Stimulated activated naive CD8-positive, alpha-beta T cell treated with anti-CD3 and anti-CD28 coated beads, Interleukin-15, Interleukin-2, amounts not matched to agents 100 U/mL and 50 U/mL, for 24 hours (primary cell): ENCODE measurements at places on chromosomes 1 and 21.

DNA sequence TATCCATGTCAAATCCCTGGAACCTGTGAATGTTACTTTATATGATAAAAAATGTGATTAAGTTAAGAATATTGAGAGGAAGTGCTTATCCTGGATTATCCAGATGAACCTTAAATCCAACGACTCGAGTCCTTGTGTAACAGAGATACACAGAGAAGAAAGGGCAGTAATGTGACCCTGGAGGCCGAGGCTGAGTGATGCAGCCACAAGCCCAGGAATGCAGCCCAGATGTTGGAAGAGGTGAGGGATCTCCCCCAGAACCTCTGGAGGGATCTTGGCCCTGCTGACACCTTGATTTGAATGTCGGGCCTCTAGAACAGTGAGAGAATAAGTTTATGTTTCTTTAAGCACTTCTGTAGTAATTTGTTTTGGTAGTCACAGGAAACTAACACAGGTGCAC lies 18.0 kb downstream of the LPGAT1 start:
- no peak for DNase-seq

- DNase-seq, result no peak
Measured at GRCh38 chr1:64848136-64848535, 103.3 kb downstream of the RAVER2 start.

- DNase-seq, result no peak
Measured at GRCh38 chr21:33948951-33949444, 33.4 kb upstream of the ATP5PO start.

- no peak for DNase-seq
Measured at GRCh38 chr21:38869196-38869595, 63.5 kb downstream of the ETS2 start.

- DNase-seq, result no peak
Measured at GRCh38 chr1:3939242-3940080, 39.4 kb upstream of the C1orf174 start.

- no peak for DNase-seq
Measured at GRCh38 chr1:188670837-188671236, 1806.8 kb downstream of the BRINP3 start.

- peak; percentile 59 for DNase-seq
Measured at GRCh38 chr1:27109103-27109822, 45.7 kb downstream of the SLC9A1 start.

DNA sequence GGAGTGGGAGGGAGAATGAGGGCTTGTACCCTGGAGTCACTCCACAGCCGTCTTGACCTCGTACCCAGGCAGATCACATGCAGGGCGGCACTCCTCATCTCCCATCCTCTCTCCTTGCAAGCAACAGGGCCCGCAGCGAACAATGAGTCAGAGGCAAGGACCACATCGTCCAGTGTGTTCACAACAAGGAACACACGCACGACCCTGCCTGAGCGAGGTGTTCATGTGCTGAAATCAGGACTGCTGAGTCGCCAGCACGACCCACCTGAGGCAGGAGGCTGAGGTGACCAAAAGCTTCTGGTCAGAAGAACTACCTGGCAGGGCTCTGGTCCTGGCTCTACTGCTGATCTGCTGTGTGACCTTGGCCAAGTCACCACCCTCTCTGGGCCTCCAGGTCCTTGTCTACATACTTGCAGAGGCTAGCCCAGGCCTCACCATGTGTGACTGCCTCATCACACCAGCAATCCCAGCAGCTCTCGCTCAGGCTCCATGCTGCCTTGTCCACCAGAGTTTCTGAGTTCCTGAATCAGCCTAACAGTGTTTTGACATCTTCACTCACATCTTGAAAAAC lies 78.0 kb downstream of the SSBP3 start:
- DNase-seq, result no peak

GRCh38 chr1:201503397-201504176 lies 3.3 kb downstream of the CSRP1 start:
- no peak for DNase-seq

- DNase-seq, result no peak
Measured at GRCh38 chr1:103160281-103160680, 52.0 kb upstream of the COL11A1 start.

DNA sequence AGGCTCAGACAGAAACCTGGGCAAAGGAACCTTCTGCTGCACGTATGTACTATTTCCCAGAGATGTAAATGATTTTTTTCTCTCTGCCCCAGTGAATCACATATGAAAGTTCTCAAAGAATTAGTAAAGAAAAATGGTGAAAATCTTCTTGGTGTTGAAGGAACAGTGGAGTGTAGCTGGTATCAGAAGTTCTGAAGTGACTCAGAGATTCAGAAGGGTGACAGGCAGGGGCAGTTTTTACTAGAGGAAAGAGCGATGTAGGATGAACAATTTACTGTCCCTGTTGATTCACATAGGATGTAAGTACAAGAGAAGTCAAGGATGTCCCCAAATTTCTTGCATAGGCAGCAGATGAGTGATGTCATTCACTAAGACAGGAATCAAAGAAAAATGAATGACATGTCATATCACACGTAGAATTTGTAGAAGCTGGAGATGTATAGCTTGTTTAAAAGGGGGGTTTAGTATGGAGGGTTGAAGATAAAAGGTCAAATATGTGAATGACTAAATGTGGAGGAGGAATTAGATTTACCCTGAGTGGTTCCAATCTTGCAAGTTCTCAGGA lies 26.4 kb downstream of the WLS start:
- no peak for DNase-seq

DNA sequence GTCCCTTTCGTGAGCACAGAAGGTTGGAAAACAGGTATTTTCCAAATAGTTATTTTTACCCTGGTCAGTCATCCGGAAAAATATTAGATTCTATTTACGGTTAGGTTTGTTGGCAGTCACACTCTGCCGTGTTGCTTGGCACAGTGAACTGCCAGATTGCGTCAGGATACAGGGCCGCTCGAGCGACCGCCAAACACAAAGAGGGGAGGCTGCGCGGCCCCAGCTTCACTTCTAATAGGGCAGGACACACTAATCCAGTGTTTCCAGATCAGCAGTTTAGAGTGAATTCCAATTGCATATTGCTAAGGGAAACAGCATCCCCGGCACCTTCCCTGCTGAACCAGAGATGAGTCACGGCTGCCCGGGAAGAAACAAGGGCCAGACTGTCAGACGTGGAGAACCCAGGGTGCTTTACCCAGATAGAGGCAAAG lies 22.9 kb downstream of the UMODL1 start:
- no peak for DNase-seq

DNA sequence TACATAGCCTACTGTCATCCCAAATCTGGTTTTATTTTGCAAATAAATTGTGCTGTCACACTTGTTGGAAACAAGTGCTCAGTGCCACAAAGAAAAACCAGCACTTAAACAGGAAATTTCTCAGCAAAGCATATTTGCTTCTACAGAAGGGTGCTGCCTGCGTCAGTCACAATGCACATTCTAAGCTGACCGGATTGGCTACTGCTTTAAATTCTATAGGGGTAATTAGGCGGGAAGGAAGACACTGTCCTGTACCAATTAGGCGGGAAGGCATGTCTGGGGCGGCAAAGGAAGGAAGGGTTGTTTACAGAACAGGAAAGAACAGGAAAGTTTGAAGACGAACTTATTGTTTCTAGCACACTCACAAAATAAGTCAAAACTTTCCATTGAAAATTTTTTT lies 2.8 kb downstream of the IFI16 start:
- peak; percentile 67 for DNase-seq

DNA sequence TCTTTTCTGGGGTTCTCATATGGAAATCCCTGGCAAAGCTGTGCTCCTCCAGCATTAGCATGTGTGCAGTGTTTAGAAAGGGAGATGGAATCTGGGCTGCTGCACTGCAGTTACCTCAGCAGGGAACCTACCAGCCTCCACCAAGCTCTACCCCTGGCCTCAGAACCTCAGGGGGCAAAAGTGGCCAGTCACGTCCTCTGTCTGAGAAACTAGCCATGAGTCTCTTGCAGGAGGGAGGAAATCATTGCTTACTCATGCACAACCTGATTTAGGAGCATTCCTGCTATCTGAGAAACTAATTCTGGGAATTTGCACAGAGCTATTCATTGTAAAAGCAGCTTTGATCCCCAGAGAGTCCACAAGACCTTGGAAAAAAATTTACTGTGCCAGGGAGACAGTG lies 80.6 kb upstream of the IPO9 start:
- no peak for DNase-seq

DNA sequence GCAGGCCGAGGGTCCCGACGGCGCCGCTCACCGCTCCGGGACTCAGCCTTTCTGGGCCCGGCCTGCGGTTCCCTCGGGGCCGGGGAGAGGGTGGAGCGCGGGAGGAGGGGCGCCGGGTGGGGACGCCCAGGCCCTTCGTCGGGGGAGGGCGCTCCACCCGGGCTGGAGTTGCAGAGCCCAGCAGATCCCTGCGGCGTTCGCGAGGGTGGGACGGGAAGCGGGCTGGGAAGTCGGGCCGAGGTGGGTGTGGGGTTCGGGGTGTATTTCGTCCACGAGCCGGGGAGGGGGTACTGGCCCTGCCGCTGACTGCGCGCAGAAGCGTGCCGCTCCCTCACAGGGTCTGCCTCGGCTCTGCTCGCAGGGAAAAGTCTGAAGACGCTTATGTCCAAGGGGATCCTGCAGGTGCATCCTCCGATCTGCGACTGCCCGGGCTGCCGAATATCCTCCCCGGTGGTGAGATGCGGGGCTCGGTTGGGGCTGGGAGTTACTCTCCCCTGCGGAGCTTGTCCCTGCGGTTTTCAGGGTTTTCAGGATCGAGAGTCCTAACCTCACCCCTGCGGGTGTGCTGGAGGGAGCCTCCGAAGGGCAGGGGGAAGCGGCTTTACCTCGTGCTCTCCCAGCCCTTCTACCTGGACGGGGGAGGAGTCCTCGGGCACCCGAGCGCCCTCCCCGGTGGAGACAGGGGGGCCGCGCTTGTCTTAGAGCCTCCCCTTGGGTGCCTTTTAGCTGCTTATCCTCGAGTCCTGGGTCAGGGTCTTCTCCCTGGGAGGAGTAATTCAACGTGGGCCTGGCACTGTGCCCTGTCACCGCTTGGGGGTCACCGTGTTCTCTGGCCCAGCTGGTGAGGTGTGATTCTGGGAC lies 2.1 kb downstream of the SAMD11 start:
- DNase-seq, result no peak

DNA sequence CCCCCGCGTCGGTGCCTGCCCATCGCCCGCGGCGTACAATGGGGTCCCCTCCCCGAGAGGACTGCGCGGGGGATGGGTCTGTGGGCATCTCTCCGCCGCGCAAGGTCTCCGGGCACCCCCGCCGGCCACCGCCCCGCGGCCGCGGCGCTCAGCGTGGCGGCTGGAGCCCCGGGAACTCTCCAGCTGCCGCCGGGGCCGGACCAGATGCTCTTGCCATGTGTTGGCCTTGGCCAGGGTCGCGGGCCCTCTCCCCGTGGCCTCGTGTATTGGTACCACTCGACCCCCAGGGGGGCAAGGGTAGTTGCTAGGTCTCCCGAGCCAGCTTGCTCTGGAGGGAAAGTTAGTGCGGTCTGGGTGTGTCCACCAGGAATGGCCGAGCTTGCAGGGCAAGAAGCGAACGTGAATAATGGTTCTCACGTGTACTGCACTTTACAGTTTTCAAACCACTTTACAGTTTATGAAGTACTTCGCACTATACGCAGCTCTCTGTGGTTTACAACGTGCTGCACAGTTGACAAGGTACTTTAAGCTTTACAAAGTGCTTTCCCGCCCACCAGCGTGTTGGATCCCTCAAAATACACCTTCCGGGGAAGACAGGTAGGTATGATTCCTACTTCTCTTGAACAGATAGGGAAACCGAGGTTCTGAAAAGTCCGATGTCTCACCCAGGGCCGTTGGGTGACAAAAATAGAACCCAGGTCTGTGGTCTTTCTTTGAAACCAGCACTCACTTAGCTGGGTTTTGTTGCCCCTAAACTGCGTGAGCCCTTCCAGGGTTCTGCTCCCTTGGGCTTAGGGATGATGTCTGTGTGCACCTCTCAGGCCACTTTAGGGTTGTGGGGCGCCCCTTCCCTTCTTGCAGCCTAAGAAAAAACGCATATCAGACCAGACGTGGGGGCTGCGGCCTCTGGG lies 1.2 kb downstream of the EPHB2 start:
- DNase-seq, result no peak

- DNase-seq, result no peak
Measured at GRCh38 chr1:175073633-175074032, 6.0 kb downstream of the TNN start.

- no peak for DNase-seq
Measured at GRCh38 chr1:219413536-219413935, 199.4 kb downstream of the ZC3H11B start.

- no peak for DNase-seq
Measured at GRCh38 chr1:43997295-43997999, 6.0 kb downstream of the CCDC24 start.

GRCh38 chr1:44828003-44828651 lies 14.9 kb downstream of the PTCH2 start:
- DNase-seq, result no peak

DNA sequence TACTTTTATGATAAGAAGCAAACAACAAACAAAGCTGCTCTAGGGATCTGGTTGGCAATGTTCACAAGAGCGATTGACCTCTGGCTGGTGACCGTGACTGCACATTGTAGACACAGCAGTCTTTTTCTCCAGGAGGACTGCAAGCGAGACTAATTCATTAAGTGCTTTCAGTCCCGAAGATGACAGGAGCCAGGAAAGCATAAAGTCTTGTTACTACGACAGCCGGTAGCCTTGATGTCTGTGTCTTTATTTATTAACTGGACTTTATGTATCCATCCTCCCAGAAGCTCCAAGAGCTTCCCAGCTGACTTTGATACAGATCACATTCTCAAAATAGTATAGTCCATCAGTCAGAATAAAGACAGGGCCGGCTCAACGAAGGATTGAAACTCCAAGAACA lies 18.2 kb downstream of the FAM163A start:
- no peak for DNase-seq

DNA sequence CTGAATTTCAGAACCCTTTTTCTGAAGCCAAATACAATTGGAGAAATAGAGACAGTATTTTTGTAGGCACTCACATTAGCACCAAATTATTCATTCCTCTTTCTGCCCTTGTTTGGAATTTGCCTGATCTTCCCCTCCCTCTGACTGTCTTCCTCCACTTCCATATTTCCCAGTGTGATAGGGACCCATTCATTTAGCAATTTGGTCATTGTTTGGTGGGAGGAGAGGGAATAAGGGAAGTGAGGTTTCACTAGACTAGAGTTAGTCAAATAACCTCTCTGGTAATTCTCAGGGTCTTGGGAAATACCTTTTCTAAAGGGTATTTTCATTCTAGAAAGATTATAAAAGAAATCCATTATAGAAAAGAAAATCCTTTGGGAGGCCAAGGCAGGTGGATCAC lies 31.0 kb upstream of the MTMR11 start:
- DNase-seq, result no peak

DNA sequence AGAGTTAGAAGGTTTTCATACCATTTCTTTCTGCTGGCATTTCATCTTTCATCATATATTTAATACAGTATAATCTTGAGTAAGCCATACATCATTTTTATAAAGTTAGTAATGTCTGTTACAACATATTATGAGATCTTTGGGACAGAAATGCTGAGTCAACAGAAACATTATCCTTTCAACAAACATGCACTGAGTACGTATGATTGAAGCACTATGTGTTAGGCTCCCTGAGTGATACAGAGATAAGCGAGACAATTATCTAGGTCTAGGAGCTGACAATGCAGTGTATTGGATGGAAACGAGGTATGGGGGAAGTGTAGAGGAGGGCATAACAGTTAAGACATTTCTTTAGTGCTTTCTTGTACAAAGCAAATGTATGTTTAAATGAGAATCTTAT lies 19.7 kb upstream of the GPR52 start:
- DNase-seq, result no peak
